Dermis microvascular lymphatic vessel endothelial cell (primary cell): ENCODE measurements at places on chromosomes 13 and 19. TPM values are rescaled to one million over a fixed set of nuclear protein-coding genes. Genes with fewer than 3 reads are reported as not detected.
A peak's percentile ranks its signal among the peaks of the same experiment; 100 is the strongest.

DNA sequence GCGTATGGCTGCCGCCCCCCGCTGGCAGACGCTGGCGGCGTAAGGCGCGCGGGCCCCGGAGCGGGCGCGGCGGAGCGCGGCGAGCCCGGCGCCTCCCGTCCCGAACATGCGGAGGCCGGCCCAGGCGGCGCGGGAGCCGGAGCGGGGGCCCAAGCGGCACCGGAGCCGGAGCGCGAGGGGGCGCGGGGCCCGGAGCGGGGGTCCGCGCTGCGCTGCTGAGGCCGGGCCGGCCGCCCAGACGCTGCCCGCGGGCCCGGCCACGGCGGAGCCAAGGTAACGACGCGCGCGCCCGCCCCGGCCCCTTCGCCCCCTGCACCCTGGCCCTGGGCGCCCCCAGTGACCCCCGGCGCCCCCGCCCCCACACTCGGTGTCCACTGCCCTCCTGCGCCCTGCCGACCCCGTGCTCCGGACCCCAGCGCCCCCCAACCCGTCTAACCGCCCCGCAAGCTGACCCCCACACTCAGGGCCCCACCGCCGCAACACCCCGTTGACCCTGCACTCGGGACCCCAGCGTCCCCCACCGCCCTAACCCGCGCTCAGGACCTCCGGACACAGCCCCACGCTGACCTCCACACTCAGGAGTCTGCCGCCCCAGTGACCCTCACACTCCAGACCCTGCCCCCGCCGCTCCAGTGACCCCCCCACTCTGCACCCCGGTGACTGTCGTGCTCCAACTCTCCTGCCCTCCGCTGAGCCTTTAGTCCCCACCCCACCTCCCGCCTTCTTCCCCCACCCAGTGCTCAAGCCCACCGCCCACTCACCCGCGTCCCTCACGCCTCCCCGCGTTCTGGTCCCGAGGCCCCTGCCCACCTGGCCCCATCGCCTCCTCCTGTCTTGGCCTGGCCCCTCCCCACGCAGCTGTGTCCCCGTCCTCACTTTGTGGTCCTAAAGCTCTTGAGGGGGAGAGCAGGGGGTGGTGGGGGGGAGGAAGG, at the start of gene CSNK1G2:
Gene CSNK1G2, plus strand, starts transcription at position 27 of the 932 bp plus-strand sequence. CDS start 28,601 bp downstream, outside the sequence.
- DNase-seq, result no peak

DNA sequence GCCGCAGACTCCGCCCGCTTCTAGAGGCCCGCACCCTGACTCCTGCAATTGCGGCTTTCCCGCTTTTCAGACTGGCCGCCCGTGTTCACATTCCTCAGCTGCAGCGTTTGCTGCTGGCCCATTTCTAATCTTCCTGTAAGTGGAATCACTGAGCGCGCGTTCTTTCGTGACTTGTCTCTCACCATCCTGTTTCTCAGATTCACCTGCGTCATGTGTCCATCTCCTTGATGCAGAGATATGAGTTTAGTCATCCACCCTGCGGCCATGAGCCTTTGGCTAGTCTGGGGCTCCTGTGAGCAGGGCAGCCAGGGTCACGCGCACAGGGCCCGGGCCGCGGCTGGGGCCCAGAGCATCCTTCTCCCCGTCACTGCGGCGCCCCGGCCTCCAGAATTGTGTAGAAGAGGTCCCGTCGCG, 110.0 kb downstream of the CRYL1 start:
- no peak for DNase-seq

DNA sequence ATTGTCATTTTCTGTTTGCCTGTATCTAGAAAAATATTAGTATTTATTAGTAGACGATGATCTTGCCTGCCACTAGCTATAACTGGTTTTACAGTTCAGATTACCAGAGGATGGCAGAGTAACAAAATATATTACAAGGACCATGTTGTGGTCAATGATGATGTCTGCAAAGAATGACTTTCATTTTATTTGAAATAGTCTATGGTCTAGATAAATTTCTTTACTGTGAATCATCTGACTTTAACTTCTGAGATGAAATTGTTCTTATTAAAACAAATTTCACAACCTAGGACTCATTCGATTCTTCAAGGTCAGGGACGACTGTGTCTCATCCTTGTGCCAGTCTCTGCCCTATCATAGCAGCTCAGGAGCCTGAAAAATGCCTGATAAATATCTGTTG, 637.8 kb upstream of the KLF12 start:
- DNase-seq, result no peak

DNA sequence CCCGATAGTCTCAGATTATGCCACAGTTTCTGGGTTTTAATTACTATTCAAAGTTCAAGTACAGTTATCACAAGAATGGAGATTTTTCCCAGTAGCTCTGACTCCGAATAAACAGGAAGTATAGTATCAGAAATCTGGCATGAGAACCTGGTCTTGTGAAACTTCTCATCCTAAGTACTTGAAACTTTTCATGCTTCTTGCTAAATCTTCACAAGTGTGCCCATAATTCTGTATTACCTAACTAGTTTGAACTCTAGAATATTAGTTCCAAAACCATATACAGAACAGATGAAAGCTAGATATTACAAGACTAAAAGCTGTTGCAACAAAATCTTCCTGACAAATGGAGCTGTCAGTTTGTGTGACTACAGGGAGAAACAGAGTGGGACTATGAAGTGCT, 70.5 kb upstream of the CSNK1A1L start:
- DNase-seq, result no peak

- no peak for DNase-seq
Observed at GRCh38 chr19:49419173-49419572, 4.1 kb downstream of the PTH2 start.

GRCh38 chr19:49889687-49890348, 6.9 kb downstream of the IL4I1 start:
- peak; percentile 83 for DNase-seq

DNA sequence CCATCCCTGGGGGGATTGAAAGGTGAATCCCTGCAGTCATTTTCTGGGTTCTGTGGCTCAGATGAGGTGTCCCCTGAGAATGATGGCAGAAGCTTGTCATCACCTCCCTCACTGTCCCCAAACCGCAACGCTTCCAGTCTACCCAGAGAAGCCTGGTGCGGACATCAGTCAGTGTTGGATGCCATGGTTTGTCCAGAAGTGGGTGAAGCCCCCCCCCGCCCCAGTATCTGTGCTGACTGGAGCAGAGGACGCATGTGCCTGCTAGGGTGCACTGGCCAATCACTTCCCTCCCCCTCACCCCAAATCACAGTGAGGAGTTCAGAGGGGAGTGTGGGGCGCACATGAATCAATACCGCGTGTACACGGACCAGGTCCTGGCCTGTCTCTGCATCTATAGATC, 150.5 kb downstream of the TEX29 start:
- no peak for DNase-seq

GRCh38 chr19:4969772-4970531, 1.0 kb downstream of the KDM4B start:
- no peak for DNase-seq

DNA sequence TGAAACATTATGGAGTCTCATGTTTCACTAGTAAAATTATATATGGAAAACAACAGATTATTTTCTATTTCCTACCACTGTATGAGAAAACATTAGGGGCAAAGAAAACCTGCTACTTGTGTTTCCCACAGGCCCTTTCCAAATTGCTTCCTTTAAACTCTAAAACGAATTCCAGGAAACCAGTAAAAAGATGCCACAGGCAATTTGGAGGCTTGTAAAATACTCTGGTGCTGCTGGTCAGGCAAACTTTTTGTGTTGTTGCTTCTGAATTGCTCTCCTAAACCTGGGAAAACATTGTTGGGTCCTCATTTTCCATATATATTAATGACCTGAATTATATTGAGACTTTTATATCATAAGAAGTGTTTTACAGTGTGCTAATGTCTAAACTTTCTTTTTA, 141.5 kb downstream of the TDRD3 start:
- no peak for DNase-seq

DNA sequence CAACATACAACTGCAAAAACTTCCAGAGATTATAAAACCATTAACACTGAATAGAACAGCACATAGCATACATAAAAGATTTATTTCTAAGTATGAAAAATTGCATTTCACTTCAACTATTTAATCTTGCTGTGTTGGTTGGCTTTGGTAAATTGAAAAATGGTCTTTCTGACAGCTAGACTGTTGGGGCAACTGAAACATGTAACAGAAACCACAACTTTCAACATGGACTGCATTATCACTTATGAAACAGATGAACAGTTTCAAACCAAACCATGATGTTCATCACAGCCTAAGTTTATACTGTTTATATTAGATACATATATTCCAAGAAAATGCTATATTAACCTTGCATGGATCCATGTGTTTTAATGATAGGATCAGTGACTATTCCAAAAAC, 324.1 kb upstream of the PCDH9 start:
- no peak for DNase-seq

GRCh38 chr19:35195830-35196229, 32.7 kb downstream of the FAM187B start:
- DNase-seq, result no peak

GRCh38 chr19:4374498-4375163, 25.7 kb downstream of the SH3GL1 start:
- DNase-seq, result no peak

DNA sequence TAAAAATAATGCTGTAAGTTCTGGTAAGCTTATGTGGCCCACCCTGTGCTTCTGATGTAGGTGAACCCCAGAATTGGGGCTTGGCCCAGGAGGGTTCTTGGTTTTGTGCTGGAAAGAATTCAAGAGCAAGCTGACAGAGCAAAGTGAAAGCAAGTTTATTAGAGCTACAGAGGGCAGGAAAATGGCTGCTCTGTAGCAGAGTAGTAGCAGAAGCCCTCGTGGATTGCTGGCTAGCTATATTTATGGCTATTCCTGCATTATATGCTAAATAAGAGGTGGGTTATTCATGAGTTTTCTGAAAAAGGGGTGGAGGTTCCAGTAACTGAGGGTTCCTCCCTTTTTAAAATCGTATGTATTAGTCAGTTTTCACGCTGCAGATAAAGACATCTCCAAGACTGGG, 20.6 kb upstream of the ZNF599 start:
- no peak for DNase-seq

GRCh38 chr19:517721-518597, 10.7 kb downstream of the TPGS1 start:
- no peak for DNase-seq

The CCDC8 gene
- 0.13 TPM in 2 replicates for total RNA-seq

The CD37 gene
- not detected in 2 replicates for total RNA-seq

The FRY gene
- total RNA-seq, result 95.8 and 107 TPM in 2 replicates

The ZNF578 gene
- 0.64 and 1.4 TPM in 2 replicates for total RNA-seq

The FCGBP gene
- total RNA-seq, result under 0.01 TPM in 2 replicates

The ERICH6B gene
- total RNA-seq, result not detected in 2 replicates
